Activated CD8-positive, alpha-beta memory T cell treated with anti-CD3 and anti-CD28 coated beads, Interleukin-2, amount 50 U/mL, for 4 hours (primary cell): ENCODE measurements at places on chromosomes 4 and X.

- no peak for DNase-seq
These were observed 31.2 kb upstream of the PPM1K start for GRCh38 chr4:88315460-88316017.

GRCh38 chrX:3286196-3286945 is 60.1 kb downstream of the MXRA5 start:
- DNase-seq, result no peak

- DNase-seq, result no peak
These were observed 25.4 kb downstream of the SORCS2 start for GRCh38 chr4:7217474-7218321.

GRCh38 chr4:156929386-156930105 is 42.1 kb downstream of the PDGFC start:
- no peak for DNase-seq

GRCh38 chr4:186078981-186079638 is 10.2 kb downstream of the TLR3 start:
- DNase-seq, result no peak

DNA sequence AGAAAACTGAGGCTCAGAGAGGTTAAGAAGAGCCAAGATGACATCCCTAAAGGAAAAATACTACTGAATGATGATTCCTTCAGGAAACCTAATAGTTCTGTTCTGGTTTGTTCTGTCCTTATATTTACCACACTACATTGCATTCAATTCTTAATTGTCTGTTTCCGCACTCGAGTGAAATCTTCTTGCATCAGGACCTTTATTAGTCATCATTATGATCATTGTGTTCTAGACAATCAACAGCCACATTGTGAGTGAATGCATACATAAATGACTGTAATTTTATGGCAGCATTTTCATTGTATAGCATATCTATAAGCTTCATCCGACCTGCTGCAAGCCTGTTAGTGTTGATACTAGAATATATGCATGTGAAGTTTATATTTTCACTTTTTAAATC is 156.7 kb upstream of the FAM241A start:
- DNase-seq, result no peak

GRCh38 chr4:178090640-178091411 is 648.6 kb upstream of the AGA start:
- no peak for DNase-seq

GRCh38 chr4:23161787-23162186 is 469.1 kb downstream of the GBA3 start:
- no peak for DNase-seq

DNA sequence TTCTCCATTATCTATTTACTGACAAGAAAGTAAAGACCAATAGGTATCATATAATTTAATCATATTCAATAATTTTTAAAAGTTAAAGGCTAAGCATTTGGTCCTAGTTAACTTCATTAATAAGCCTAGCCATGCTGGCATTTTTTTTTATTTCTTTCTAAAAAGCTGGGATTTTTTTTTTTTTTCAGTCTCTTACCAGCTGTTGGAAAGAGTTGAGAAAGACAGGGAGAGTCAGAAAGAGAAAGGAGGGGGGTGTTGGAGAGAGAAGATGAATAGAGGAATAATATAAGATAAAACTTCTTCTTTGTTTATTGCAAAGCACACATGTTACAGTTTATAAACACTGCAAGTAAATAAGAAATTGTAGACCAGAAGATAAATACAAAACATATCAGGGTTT is 5.9 kb upstream of the NR3C2 start:
- DNase-seq, result no peak

GRCh38 chr4:71184195-71184781 is 154.5 kb upstream of the SLC4A4 start:
- DNase-seq, result peak; percentile 36

- DNase-seq, result no peak
These were observed 4.1 kb downstream of the ABCB7 start for GRCh38 chrX:75151827-75152592.

DNA sequence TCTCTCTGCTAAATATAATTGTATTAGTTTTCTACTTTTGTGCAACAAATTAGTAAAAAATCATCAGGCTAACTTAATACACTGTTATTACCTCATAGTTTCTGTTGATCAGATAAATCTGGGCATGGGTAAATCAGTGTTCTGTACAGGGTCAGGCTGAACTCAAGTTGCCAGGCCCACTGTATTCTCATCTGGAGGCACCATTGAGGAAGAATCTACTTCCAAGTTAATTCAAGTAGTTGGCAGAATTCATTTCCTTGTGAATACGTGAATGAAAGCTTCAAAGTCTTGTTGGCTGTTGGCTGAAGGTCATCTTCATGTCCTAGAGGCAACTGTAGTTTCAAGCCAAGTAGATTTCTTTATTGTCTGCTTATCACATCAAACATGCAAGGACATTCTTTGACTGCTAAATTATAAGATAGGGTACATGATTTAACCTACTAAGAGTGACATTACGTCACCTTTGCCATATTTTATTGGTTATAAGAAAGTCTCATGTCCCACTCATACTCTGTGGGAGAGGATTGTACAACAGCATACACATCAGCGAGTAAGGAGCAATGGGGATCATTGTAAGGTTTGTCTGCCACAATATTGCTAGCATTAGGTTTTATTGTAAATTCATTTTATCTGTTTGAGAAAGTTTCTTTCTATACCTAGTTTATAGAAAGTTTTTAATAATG is 1219.0 kb downstream of the ARAP2 start:
- DNase-seq, result no peak

DNA sequence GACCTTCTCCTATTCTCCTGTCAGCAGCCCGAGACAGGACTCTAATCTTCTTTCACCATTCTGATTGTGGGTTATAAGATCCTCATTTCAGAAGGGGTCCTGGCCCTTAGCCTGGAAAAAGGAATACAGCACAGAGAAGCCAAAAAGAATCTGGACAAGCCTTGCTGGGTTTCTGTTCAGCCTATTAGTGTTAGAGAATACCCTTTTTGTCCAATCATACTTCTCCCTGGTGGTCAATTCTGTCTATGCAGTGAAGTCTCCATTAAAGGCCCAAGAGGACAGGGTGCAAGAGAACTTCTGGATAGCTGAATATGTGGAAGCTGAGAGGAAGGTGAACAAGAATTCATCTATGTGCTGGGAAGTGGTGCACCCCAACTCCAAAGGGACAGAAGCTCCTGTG is 105.7 kb upstream of the AGA start:
- DNase-seq, result no peak

GRCh38 chr4:95360256-95360903 is 188.4 kb downstream of the UNC5C start:
- DNase-seq, result no peak

DNA sequence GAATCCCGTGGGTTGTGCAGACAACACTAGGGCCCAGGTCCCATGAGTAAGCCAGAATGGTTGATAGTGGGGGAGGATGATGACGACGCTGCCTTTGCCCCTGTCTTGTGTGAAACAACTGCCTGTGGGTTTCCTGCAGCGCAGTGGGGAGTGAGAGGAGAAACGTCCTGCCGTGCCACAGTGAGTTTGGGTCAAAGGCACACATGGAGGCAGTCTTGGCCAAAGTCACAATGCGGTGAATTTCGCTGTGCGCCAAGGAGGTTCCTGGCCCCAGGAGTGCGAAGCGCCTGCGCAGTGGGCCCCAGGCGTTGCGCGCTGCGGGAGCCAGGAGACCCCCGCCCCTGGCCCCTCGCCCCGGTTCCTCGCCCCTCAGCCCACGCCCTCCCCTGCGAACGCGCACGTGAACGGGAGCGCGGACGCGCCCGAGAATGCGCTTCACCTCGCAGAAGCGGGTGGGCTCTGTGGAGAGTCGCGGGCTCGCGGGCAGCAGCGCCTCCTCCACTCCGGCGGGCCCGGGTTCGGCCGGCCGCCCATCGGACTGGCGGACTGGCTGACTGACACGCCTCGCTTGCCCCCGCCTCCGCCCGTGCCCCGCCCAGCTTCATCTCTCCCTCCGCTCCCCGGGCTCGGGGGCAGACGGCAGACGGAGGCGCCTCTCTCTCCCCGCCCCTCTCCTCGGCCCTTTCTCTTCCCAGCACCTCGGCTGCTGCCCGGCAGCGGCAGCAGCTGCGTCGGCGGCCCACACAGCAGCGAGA is at the start of gene NUDT10:
TSS of gene NUDT10 (plus strand) at position 635 of the 755 bp plus-strand sequence. CDS start 144 bp downstream, outside the sequence.
- DNase-seq, result peak; percentile 30

- no peak for DNase-seq
These were observed 199.0 kb upstream of the NUDT6 start for GRCh38 chr4:123121241-123121907.

- DNase-seq, result no peak
These were observed 303.9 kb upstream of the GATB start for GRCh38 chr4:152064753-152065152.

DNA sequence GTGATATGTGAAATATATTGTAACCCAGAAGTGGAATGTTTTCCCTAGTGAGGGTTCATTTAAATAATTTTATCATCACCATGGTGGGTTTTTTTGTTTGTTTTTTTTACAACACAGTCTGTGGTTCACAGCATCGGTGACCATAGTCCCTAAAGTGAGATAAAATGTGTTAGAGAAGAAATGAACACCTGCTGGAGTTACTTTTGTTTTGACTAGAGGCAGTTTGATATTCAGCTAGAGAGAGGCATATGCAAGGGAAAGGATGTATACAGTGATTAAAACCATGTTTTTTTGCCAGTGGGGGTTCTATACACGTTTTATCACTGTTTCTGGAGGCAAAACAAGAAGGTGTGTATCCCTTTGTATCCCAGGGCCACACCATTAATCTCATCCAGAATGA is 541.5 kb downstream of the PCDH7 start:
- DNase-seq, result no peak

DNA sequence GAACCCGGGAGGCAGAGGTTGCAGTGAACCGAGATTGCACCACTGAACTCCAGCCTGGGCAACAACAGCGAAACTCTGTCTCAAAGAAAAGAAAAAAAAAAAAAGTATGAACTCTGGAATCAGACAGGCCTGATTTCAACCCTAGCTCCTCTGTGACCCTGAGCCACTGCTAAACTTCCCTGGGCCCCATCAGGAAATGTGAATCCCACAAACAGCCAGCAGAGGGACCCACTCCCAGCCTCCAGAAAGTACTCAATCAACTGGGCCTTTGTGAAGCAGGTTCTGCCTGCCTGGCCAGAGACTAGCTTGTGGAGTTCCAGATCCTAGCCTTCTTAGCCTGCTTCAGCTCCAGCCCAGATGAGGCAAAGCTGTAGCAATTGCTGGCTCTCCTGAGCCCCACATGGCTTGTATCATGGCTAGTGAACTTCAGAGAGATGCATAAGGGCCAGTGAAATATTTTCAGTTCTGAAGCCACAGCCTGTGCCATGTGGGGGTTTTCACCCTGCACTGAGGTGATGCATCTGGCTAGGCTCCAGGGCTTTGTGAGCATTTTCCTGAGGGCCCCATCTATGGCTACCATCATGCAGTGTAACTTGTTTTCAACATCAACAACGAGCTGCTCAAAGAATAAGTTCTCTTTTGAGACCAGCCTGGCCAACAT is 7.2 kb upstream of the IDS start:
- peak; percentile 54 for DNase-seq

DNA sequence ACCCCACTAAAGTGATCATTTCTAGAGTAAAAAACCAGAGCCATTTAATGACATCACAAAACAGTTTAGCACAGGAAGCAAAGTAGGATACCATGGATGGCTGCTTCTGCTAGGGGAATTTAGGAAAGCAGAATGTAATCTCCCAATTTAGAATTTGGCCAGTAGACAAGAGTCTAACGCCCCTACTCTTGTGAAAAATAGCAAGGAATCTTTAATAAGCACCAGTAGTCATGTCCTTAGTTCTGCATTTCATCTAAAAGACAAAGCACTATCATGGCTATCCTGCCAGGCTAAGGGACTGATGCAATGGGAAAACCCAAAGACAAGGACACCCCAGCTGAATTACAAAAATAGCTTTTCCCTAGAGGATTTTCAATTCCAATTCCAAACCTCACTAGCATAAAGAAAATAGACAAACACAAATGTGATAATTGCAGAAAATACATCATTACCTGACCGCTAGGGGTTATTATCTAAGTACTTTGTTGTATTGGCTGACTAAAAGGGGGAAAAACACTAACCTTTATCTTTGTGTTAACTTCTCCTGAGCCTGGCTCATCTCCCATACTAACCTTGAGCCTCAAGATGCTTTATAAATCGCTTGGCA is 2.6 kb upstream of the AMMECR1 start:
- DNase-seq, result no peak

- no peak for DNase-seq
These were observed 55.4 kb downstream of the DDX3X start for GRCh38 chrX:41389311-41389888.

DNA sequence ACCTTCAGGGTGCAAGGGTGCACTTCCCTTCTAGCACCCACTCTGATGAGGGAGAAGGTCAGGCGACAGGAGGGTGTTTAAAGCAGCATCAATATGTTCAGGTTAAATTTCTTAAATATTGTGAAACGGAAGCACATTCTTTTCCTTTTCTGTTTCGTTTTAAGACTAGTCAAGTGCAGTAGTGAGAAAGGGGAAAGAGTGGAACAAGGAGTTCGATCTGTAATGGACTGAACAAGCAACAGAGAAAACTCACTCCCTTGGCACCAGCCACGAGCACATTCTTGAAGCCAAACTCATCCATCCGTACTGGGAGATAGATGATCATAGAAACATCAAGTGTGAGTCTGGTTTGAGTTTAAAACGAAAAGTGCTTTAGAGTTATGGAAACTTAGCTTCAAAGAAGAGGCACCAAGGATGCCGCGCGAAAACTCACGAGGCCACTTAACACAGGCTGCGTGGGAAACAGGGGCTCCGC is 815 bp downstream of the FAM53A start:
- no peak for DNase-seq

- DNase-seq, result no peak
These were observed 14.2 kb downstream of the ELOVL6 start for GRCh38 chr4:110184140-110184790.

DNA sequence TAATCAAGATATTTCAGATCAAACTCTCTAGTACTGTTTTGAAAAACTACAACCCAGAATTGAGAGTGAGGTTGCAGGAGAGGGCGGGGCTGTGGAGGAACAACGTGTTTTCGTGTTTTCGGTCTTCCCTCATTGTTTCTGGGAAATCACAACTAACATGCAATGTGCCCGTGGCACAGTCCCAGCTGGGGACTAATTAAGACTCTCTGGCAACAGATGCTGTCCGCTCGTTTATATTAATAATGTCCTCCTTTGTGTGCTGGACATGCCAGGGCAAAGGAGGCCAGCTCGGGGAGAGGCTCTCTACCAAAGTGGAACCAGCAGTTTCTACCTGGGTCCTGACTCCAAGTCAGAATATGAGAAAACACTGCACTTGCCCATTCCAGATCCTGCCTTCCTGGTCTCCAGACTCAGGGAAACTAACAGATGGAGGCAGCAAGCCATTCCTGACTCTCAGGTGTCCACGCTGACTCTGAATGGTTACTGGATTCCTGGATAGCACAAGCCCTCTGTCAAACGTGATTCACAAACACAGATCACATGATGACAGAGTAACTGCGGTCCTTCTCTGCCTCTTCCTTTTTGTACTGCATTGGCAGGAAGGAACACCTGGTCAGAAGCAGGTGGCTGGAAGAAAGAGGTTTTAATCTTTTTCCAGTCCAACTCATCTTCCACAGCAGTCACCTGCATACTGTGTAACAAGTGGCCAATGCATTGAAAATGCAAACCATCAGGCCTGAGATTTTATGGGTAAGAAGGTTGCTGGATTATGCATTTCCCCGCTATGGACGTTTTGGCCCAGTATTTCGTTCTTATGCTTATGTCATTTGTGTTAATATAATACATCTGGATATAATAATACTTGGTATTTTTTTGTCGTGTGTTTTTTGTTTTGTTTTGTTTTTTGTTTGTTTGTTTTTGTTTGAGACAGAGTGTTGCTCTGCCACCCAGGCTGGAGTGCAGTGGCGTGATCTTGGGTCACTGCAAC is 65.0 kb downstream of the COQ2 start:
- peak; percentile 42 for DNase-seq
